ENCODE measurements at places on chromosomes 11 and 22. TPM values are rescaled to one million over a fixed set of nuclear protein-coding genes. Genes with fewer than 3 reads are reported as not detected.

The DNAJB13 gene
- polyA plus RNA-seq = 0.35 TPM

The SLC35E4 gene
- polyA plus RNA-seq = 1.5 TPM

The DEPDC5 gene
- polyA plus RNA-seq = 30.7 TPM

The PANX3 gene
- polyA plus RNA-seq = not detected

The PLCB3 gene
- polyA plus RNA-seq = 0.33 TPM

The DCHS1 gene
- polyA plus RNA-seq = 0.06 TPM
